ENCODE measurements at places on chromosomes 7 and 10. TPM values are rescaled to one million over a fixed set of nuclear protein-coding genes. Genes with fewer than 3 reads are reported as not detected.

Gene ASZ1
- total RNA-seq: not detected

Gene LSM8
- 36.0 TPM for total RNA-seq

Gene LGI1
- not detected for total RNA-seq

Gene CACNB2
- total RNA-seq: 0.33 TPM

Gene AFAP1L2
- 0.22 TPM for total RNA-seq

Gene HYAL4
- not detected for total RNA-seq

Gene PRR15
- 0.22 TPM for total RNA-seq

Gene LLCFC1
- total RNA-seq: not detected

Gene EPHA1
- total RNA-seq: 0.33 TPM

Gene HECW1
- 0.62 TPM for total RNA-seq

Gene TMEM196
- not detected for total RNA-seq

Gene TRPV5
- not detected for total RNA-seq

Gene WNT8B
- not detected for total RNA-seq

Gene EPO
- not detected for total RNA-seq

Gene GPRIN2
- total RNA-seq: not detected

Gene TEX36
- total RNA-seq: not detected

Gene CYP2W1
- total RNA-seq: not detected

Gene ECHDC3
- 12.0 TPM for total RNA-seq

Gene EPHB6
- total RNA-seq: 5.0 TPM

Gene GRM3
- total RNA-seq: not detected

Gene VSIR
- 10.1 TPM for total RNA-seq

Gene ZP3
- 0.55 TPM for total RNA-seq
